Trophoblast cell (in vitro differentiated cells and primary cell): ENCODE measurements at places on chromosomes 5 and 9.

DNA sequence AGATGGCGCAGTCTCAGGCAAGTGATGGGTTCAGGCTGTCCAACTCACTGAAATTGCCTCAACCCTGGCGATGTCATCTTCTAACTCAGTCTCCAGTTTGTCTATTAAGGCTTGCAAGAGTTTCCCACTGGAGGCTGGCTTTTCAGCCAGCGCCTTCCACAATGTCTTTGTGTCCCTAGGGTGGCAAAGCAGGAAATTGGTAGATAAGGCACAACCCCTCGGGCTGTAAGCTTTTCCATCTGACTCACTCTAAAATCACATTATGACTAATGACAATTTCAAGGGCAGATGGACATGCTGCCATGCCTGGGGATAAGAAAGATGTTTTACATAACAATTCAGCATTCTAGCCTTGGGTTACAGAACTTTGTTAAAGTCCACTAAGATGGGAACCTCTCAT lies 61.9 kb downstream of the MROH2B start:
- no peaks in the 10 kb centered on the region for H3K27me3 ChIP-seq
- H3K27ac ChIP-seq = no peak overlapping the region
- peak; percentile 90 for DNase-seq
- no peak overlapping the region for H3K4me3 ChIP-seq

GRCh38 chr5:179272326-179273072 lies 72.8 kb downstream of the ADAMTS2 start:
- no peak overlapping the region for H3K27ac ChIP-seq
- no peaks in the 10 kb centered on the region for H3K27me3 ChIP-seq
- peaks cover 9% of the 10 kb centered on the region for H3K36me3 ChIP-seq
- no peak overlapping the region for H3K4me3 ChIP-seq

DNA sequence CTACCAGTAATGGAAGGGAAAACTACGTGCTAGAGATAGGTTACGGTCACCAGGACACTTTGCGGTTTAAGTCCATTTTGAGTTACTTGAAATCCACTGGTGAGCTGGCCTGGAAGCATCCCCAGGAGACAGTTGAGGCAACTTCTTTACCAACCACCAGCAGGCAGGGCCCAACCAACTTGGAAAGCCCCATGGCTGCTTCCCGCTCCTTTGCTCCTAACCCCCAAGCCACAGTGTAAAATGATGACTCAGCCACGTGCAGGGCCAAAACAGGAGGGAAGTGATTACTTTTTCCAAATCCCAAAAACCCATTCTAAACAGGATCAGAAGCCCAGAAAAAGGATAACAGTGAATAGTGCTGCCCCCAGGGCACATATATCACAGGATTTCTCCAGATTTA lies 87.4 kb downstream of the PAX5 start:
- H3K27me3 ChIP-seq = no peaks in the 10 kb centered on the region
- no peak overlapping the region for H3K27ac ChIP-seq
- no peaks in the 10 kb centered on the region for H3K4me1 ChIP-seq
- H3K4me3 ChIP-seq = no peak overlapping the region
- no peak for DNase-seq
- no peaks in the 10 kb centered on the region for H3K36me3 ChIP-seq

GRCh38 chr9:32965999-32966722 lies 35.3 kb downstream of the APTX start:
- no peak overlapping the region for H3K4me3 ChIP-seq
- no peak overlapping the region for H3K27ac ChIP-seq
- peaks cover 2% of the 10 kb centered on the region for H3K4me1 ChIP-seq
- no peak for DNase-seq

- no peaks in the 10 kb centered on the region for H3K27me3 ChIP-seq
- H3K27ac ChIP-seq = no peak overlapping the region
- no peak overlapping the region for H3K4me3 ChIP-seq
- H3K36me3 ChIP-seq = no peaks in the 10 kb centered on the region
- H3K4me1 ChIP-seq = no peaks in the 10 kb centered on the region
- no peak for DNase-seq
These were observed 107.6 kb upstream of the PHYKPL start for GRCh38 chr5:178340187-178340586.

DNA sequence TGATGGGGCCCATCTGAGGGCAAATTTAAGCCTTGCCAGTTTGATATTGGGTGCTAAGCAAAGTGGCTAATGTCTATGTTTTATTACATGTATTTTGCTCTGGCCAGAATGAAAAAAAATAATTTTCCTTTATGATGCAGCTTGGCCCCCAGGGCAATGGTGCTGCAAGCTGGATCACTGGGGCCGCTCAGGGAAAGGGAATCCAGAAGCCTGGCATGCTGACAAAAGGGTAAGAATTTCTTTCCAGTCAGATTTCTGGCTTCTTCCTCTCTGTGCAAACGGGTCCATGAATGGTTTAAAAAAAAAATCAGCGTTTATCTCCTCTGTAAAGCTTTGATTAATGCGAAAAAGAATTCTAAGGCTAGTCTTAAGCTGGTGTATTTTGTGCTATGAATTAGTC lies 138.4 kb downstream of the MAPKAP1 start:
- H3K27ac ChIP-seq = no peak overlapping the region
- H3K4me1 ChIP-seq = peaks cover 6% of the 10 kb centered on the region
- H3K36me3 ChIP-seq = peaks cover 5% of the 10 kb centered on the region

- no peaks in the 10 kb centered on the region for H3K27me3 ChIP-seq
- peaks cover 15% of the 10 kb centered on the region for H3K4me1 ChIP-seq
- H3K4me3 ChIP-seq = no peak overlapping the region
- DNase-seq = no peak
- H3K36me3 ChIP-seq = no peaks in the 10 kb centered on the region
These were observed 4.7 kb upstream of the TNFSF8 start for GRCh38 chr9:114935119-114935518.

DNA sequence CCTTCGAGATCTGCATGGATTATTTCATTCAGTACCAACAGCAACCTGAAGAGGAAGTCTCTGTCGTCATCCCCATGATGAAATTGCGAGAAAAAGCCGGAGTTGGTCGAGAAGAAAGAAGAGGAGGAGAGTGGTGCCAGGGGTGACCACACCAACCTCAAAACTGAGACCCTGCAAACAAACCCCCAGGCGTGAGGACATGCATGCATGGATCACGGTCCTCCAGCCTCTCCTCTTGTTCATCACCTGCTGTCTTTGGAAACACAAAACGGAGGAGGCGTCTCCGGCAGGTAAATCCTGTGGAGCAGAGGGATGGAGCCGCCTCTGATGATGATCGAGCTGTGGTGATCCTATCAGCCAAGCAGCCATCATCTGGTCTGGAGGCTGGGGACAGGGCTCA lies 114.4 kb upstream of the IRX2 start:
- DNase-seq = no peak
- no peak overlapping the region for H3K4me3 ChIP-seq
- no peaks in the 10 kb centered on the region for H3K4me1 ChIP-seq
- H3K27ac ChIP-seq = no peak overlapping the region
- no peaks in the 10 kb centered on the region for H3K27me3 ChIP-seq

DNA sequence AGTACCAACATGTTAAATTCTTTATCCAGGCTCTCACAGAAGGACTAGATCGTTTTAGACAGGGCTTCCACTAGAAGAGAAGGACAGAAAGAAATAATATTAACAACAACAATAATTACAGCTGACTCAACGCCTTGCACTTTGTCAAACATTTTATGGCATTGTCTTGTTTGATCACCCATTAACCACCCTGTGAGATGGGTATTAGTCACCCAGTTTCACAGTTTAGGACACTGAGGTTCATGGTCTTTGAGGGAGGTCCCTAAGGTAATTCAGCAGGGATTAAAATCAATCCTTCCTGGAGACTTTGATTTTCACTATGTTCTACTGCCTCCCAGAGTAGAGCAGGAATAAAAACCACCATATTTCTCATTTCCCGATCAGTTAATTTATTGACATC lies 51.4 kb upstream of the BNC2 start:
- no peak overlapping the region for H3K4me3 ChIP-seq
- no peak overlapping the region for H3K27ac ChIP-seq
- no peaks in the 10 kb centered on the region for H3K4me1 ChIP-seq

DNA sequence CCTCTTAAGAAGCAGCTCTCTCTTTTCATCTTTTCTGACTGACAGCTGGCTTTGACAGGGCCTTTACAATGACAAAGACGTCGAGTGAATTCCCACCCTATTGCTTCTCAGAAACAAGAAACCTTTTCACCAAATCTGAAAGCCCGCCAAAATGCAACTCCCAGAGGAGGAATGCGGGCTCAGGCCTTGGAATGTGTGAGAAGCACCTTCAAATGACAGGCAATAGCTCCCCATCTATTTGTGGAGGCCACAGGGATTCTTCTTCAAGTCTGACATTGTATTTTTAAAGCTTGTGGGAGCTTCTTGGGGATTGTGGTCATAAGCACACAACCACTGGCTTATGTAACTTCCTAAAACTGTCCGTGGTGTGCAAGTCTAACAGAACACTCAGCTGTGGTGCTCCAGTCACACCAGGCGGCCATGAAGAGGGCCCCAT lies 72.7 kb downstream of the DPYSL3 start:
- H3K27ac ChIP-seq = no peak overlapping the region
- H3K27me3 ChIP-seq = no peaks in the 10 kb centered on the region
- no peaks in the 10 kb centered on the region for H3K36me3 ChIP-seq
- H3K4me3 ChIP-seq = no peak overlapping the region

- H3K4me1 ChIP-seq = peaks cover 3% of the 10 kb centered on the region
- no peak overlapping the region for H3K27ac ChIP-seq
- no peaks in the 10 kb centered on the region for H3K36me3 ChIP-seq
- H3K27me3 ChIP-seq = no peaks in the 10 kb centered on the region
These were observed 11.5 kb upstream of the CARD19 start for GRCh38 chr9:93084471-93084881.

- no peaks in the 10 kb centered on the region for H3K36me3 ChIP-seq
- H3K4me1 ChIP-seq = peaks cover 6% of the 10 kb centered on the region
- DNase-seq = no peak
- H3K27ac ChIP-seq = peak overlapping the region; percentile 23
- H3K4me3 ChIP-seq = no peak overlapping the region
These were observed 7.2 kb downstream of the ROPN1L start for GRCh38 chr5:10448754-10449360.

GRCh38 chr9:119873877-119874276 lies 504.6 kb upstream of the BRINP1 start:
- H3K27me3 ChIP-seq = no peaks in the 10 kb centered on the region
- DNase-seq = no peak
- no peaks in the 10 kb centered on the region for H3K36me3 ChIP-seq

- H3K36me3 ChIP-seq = no peaks in the 10 kb centered on the region
- H3K4me1 ChIP-seq = no peaks in the 10 kb centered on the region
- no peak for DNase-seq
- no peaks in the 10 kb centered on the region for H3K27me3 ChIP-seq
- no peak overlapping the region for H3K4me3 ChIP-seq
These were observed 26.5 kb upstream of the CLPTM1L start for GRCh38 chr5:1371218-1371971.

DNA sequence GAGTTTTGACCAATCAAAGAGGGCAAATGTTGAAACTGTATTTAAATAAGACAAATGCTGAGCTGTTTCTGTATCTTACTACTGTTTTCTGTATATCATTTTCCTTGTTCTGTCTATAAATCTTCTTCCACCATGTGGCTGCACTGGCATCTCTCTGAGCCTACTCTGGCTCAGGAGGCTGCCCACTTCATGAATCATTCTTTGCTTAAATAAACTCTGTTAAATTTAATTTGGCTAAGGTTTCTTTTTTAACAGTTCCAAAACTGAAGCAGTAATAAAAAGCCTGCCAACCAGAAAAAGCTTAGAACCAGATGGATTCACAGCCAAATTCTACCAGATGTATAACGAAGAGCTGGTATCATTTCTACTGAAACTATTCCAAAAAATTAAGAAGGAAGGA lies 40.2 kb upstream of the TAS2R1 start:
- no peak for DNase-seq
- H3K36me3 ChIP-seq = no peaks in the 10 kb centered on the region
- no peaks in the 10 kb centered on the region for H3K4me1 ChIP-seq
- H3K4me3 ChIP-seq = no peak overlapping the region

DNA sequence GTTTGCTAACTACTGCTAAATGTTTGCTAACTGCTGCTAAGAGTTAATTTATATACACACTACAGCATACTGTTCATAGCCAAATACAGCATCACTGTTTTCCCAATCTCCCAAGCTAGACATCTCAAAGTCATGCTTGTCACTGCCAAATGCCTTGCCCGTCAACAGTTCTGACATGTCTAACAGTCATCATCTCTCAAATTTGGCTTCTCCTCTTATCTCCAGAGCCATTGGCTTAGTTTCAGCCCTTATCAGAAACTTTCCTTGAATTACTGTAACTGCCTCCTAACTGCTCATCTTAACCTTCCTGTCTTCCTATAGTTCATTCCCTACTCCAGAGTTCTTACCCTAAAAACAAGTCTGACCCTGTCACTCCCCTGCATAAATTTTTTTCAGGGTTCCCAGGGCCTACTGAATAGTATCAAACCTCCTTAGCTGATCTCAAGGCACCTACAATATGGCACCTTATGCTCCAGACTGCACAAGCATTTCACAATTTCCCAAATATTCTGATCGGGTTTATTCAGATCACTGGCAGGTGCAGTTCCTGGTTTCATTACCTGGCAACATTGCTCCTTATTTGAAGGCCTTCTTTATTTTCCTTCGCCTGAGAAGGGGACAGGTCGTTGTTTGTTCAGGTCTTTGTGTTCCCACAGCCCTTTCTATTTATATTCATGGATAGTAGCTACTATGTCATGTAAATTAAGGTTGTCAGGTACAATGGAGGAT lies 55.9 kb upstream of the ANKRD55 start:
- DNase-seq = no peak
- H3K4me3 ChIP-seq = no peak overlapping the region
- H3K4me1 ChIP-seq = no peaks in the 10 kb centered on the region

DNA sequence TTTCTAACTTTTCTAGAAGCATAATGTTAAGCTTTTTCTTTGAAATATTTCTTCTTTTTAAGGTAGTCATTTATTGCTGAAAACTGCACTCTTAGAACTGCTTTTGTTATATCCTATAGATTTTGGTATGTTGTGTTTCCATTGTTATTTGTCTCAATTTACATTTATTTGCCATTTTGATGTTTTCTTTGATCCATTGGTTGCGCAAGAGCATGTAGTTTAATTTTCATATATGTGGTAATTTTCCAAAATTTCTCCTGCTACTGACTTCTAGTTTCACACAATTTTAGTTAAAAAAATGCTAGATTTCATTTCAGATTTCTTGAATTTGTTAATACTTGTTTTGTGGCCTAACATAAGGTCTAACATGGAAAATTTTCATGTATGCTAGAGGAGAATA lies 1029.3 kb upstream of the TYRP1 start:
- H3K4me1 ChIP-seq = no peaks in the 10 kb centered on the region
- H3K27me3 ChIP-seq = no peaks in the 10 kb centered on the region
- H3K36me3 ChIP-seq = no peaks in the 10 kb centered on the region
- no peak for DNase-seq
- H3K4me3 ChIP-seq = no peak overlapping the region
